ENCODE measurements at places on chromosomes 4 and X.

DNA sequence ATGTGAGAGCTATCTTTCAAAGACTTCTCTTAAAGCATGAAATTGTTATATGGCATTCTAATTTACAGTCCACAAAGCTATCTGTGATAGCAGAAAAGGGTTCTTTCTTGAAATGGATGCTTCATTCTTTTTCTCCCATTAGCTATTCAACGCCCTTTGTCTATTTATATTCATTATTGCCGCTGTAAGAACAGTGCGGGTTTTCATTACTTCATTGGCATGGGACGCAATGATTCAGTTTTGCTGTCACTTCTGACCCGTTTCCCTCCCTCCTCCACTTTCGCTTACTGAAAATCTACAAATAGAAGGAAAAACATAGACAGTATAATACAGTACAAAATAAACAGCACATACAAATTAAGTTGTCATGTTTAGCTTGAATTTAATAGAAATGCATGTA is 394.6 kb downstream of the PCDH7 start:
- no peak for DNase-seq

DNA sequence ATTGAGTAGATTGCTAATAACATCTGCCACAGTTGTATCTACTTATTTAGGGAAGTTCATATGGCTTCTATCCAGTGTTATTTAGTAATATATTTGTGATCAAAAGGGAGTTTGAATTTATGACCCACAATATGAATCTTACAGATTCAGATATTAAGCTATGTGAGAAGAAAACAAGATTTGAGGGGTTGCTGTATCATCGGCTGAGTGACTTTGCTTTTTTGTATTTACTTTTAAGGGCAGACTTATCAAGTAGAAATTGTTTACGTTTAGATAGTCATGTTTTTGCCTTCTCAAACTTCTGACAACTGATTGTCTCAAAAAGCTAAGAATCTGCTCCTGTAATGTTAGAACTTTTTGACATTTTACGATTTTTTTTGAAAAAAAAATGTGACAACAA is 17.2 kb upstream of the DCK start:
- no peak for DNase-seq

DNA sequence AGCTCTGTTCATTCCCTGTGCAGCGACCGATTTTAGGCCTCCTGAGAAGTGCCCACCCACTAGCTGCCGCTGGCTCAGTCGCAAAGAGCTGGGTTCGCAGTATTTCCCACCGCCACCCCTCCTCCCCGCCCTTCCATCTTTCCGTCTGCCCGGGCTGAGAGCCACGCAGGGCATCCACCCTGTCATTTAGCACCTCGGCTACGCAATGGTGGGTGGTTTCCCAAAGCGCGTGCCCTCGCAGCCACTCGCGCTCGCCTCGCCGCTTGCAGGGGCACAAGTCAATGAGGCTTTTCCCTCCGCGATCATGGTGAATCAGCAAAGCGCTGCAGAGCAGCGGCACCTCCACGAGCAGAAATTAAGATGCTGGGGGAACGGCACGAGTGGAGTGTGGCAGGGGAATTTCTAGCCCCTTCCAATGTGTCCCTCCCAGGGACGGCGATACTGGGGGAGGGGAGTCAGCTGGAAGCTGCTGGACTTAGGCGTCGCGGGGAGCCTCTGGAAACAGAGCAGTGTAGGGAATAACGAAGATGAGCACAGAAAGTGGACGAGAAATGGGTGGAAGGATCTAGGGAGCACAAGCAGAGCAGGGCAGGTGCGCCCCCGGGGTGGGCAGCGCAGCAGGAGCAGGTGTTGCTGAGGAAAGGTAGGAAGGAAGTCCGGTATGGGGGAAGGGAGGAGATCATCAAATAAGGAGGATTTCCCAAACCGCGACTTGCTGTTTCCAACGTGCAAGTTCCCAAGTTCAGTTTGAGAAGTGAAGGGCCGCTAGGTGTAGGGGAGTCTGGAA is 2.4 kb upstream of the PTCHD1 start:
- DNase-seq: no peak

GRCh38 chrX:122279746-122280145 is 904.3 kb upstream of the GRIA3 start:
- no peak for DNase-seq

GRCh38 chr4:100681289-100681688 is 163.5 kb upstream of the EMCN start:
- DNase-seq: no peak

All from NCI-H1417 treated with DMSO at 0.1 percent for 48 hours (cell line).